Hippocampal formation (tissue), 2 donors: ENCODE measurements at places on chromosomes 16 and 17.

- DNase-seq = no peak
These were observed 13.2 kb downstream of the LSM12 start for GRCh38 chr17:44053125-44053872.

DNA sequence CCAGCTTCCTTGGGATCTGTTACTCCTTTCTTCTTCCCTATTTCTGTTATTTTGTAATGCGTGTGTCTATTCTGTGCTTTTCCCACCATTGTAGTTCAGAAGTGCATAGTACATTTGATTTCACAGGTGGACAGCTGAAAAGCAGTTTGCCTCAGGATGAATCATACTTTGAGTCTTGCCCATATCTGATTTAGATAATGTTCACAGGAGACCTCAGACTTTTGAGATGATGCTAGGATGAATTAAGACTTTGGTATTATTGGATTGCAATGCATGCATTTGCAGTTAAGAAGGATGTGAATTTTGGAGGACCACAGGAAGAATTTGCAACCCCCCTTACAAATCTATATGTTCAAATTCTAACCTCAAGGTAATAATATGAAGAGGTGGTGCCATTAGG, 769.6 kb downstream of the CDH11 start:
- DNase-seq = no peak

- DNase-seq = no peak
These were observed 219.1 kb upstream of the IRX3 start for GRCh38 chr16:54505549-54506213.

DNA sequence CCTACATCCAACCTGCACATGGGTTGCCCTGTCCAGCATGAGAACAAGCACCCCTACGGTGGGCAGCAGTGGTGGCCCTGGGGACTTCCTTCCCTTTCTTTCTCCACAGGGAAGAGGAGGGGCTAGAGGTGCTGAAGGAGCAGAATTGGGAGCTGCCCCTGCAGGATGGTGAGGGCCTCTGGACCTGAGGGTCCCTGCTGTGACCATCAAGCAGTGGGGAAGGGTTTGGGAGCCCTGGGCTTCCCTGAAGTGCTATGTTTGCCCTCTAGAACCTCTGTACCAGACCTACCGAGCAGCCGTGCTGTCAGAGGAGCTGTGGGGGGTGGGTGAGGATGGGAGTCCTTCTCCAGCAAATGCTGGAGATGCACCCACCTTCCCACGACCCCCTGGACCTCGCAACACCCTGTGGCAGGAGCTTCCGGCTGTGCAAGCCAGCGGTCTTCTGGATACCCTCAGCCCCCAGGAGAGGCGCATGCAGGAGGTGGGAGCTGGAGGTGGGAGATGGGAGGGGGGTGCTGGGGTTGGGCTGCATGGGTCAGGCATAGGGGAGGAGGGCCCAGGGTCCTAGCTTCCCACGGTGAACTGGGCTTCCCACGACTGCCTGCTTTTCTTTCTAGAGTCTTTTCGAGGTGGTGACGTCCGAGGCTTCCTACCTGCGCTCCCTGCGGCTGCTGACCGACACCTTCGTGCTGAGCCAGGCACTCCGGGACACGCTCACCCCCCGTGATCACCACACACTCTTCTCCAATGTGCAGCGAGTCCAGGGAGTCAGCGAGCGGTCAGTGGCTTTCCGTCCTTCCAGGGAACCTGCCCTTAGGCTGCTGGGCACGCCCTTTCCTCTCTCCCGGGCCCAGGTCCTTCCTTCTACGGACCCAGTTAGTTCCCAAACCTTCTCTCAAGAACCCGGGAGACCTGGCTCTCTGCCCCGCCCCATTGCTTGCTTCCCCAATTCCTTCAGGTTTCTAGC, 5.0 kb downstream of the ARHGEF15 start:
- no peak for DNase-seq

- no peak for DNase-seq
These were observed 81.6 kb downstream of the MYH11 start for GRCh38 chr16:15775209-15775608.

DNA sequence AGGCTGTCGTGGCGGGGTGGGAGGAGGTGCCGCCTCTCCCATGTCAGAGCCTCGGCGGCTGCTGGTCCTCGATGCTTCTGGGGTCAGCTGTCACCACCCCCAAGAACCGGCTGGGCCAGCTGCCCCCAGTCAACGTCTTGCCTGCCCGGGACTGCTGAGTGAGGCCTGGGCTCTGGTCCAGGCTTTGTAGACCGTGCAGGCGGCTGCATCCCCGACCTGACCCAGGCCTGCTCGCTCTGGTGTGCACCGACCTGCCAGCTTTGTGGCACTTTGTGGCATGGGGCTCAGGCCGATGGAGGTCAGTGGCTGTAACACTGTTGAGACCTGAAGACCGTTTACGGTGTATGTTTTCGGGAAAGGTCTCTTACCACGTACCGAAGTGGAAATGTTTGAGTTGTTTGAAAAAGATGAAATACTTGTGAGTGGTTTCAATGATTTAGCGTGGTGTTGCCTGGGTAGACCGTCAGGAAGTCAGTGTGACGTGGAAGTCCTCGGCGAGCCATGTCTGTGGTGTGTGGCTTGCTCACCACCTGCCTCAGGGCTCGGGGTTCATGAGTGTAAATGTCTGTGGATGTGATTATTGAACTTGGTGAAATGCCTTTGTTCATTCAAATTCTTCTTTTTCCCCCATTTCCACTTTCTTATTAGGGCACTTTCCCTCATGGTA, 53.2 kb upstream of the ZNF750 start:
- DNase-seq = no peak

GRCh38 chr16:53891409-53892139, 187.6 kb downstream of the FTO start:
- no peak for DNase-seq

GRCh38 chr17:21177854-21178600, 35.9 kb downstream of the TMEM11 start:
- DNase-seq = no peak

DNA sequence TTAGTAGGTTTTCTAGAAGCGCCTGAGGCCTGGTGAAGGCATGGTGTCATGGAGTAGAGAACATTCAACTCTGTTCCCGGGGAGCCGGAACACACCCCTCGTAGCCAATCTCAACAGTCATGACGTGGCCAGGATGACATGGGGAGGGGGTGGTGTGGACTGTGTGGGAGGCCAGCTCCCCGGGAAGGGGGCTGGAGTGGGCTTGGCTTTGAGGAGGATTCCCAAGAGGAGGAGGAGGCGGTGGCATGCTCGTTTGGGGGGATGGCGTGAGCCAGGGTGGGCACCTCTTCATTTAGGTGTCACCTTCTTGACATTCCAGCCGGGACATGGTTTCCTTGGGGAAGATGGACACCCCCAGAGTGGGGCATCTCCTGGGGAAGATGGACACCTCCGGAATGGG, 257.5 kb downstream of the SEC14L1 start:
- DNase-seq = no peak

- DNase-seq = no peak
These were observed 3.9 kb upstream of the C17orf99 start for GRCh38 chr17:78142119-78142861.

GRCh38 chr17:78589031-78589675, 12.0 kb upstream of the DNAH17 start:
- no peak for DNase-seq

DNA sequence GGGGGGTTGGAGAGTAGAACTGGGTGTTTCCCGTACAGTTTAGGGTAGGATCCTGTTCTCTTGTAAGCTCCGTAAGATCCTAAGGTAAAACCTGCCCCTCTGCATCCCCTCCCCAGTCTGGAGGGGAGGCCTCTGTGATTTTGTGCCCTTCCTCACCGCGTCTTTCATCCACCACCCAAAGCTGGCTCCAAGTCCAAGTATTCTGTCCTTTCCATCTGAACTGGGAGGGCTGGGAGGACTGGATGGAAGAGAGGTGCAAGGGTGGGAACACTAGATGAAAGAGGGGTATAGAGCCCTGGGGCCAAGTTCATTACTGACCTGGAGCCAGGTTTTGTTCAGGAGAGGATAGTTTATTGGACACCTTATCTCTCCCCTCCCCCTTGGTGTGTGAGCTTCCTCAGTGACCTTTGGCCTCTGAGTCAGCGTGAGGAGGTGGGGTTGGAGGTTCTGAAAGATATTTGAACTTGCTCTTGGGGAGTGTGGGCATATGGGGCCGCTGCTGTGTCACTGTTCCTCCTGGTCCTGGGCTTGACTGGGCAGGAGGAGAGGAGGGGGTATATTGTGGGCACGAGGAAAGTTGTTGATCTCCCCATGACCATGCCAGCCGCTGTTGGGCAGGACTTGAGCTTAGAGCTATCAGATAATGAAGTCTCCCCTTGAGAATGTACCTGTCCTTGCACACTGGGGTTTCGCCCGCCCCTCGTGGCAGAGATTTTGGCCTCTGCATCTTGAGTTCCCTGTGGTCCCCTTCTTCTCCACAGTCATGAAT, 1.6 kb downstream of the LASP1 start:
- no peak for DNase-seq

GRCh38 chr16:31501226-31501965, 6.8 kb downstream of the RUSF1 start:
- no peak for DNase-seq

DNA sequence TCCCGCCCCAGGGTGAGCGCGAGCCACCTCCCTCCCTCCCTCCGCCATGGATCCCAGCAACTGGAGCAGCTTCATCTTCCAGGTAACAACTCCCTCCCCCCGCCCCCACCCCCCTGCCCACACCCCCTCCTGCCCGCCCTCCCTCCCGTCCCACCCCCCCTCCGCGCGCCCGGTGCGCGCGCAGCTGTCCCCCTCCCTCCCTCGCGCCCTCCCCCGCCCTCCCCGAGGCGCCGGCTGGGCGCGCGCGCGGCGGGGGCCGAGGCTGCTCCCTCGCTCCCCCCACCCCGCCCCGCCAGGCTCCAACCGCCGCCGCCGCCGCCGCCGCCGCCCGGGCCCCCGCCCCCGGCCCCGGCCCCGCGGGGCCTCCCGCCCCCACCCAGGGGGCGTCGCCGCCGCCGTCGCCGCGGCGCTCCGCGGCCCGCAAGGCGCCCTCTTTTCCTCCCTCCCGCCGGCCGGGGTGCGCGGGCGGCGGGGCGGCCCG, at the start of gene MAZ:
Gene MAZ (plus strand): TSS at position 431 of the 481 bp plus-strand sequence. CDS start 173 bp downstream, outside the sequence.
- no peak for DNase-seq

GRCh38 chr16:3889059-3889458, 8.5 kb upstream of the CREBBP start:
- DNase-seq = no peak

- DNase-seq = no peak
These were observed 32.7 kb upstream of the AXIN2 start for GRCh38 chr17:65593855-65594845.
